DMS153 (cell line): ENCODE measurements at places on chromosomes 7 and 10.
A peak's percentile ranks its signal among the peaks of the same experiment; 100 is the strongest.

GRCh38 chr10:99779335-99779734, 3.1 kb upstream of the ABCC2 start:
- peak; percentile 5 for DNase-seq

- DNase-seq, result no peak
Observed at GRCh38 chr7:38870147-38870546, 38.8 kb downstream of the VPS41 start.

DNA sequence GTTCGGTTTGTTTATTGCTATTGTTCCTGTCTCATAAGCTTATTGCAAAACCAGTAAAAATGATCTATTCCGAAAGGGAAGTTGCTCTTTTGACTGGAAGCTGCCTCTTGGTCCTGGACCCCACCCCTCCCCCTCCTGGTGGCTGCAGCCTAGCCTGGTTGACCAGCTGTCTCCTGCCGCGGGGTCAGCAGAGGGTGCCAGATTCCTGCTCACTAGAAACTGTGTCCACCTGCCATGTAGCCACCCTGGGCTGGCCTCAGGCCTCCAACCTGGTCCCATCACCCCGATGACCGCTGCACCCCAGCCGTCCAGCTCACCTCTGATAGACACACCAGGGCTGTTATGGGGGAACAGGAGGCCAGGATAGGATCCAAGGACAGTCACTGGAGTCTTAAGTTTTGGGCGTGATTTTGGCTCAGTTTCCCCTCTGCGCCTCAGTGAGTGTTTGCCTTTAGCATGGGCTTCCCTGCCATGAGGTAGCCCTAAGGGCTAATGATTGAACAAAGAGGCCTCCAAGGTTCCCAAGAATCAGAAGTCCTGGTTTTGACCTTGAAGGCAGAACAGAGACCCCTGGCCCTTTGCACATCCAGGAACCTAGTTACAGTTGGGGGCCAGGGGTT, 32.9 kb upstream of the SLF2 start:
- DNase-seq, result no peak

DNA sequence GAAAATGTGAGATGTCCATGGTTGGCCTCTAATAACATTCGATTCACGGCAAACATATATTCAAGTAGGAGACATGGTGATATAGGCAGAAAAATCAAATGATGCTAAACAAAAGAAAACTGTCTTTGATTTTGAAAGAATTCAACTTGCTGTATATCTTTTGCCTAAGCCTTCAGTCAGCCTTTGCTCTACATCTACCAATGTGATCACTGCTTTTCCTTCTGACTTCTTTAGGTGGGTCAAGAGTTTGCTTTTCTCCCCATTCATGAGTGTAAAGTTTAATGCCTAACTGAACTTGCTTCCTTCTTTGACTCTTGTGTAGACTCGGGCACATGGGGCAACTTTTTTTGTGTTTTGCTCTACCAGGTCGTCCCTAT, 417 bp upstream of the HIF1AN start:
- no peak for DNase-seq

- DNase-seq, result no peak
Observed at GRCh38 chr7:107697321-107698049, 36.9 kb downstream of the SLC26A4 start.

DNA sequence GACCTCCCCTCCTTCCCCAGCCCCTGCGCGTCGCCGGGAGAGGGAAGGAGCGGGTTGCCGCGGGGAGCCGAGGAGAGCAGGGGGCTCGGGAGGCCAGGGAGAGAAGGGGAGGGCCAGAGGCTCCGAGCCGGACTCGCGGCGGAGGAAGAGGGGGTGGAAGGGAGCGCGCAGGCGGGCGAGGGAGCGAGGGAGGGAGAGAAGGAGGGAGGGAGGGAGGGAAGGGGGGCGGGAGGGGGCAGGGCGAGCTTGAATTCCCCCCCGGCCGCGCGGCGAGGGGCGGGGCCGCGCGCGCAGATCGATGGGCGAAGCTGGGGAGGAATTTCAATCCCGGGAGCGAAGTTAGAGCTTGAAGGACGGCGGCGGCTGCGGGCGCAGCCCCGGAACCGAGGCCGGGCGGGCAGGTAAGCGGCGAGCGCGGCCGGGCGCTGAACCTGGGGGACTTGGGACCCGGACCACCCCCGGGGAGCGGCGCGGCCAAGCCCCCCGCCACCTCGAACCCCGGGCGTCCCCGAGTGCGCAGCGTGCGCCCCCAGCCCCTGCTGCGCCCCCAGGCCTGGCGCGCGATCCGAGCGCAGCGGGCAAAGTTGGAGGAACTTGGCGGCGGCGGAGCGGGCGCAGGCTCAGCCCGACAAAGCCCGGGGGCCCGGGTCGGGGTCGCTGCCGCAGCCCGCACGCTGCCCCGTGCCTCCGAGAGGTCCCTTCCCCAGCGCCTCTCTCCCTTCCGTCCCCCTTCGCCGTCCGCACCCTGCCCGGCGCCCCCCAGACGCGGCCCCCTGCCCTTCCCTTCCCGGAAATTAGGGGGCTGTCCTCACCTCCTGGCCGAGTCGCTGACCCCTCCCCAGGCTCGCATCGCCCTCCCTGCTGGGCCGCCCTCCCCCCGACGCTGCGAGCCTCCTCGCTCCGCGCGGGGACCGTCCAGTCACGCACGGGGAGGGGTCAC, at the start of gene ELFN1:
Gene ELFN1 (plus strand): TSS at position 324 of the 940 bp plus-strand sequence. CDS start 74,320 bp downstream, outside the sequence.
- DNase-seq, result peak; percentile 24

DNA sequence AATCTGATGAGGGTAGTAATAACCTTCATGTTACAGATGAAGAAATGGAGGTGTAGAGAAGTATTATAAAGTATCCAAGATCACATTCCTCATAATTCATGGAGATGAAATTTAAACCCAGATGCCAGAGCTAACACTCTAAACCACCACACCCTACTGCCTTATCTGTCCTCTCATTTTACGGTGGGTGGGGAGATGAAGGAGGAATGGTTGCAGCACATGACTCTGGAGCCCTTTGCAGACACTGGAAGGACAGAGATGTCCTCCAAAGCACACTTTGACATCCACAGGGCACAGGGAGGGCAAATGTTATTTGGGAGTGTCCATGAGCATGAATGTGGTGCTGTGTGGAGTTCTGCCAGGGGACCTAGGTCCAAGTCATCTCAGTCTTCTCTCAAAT, 1.1 kb downstream of the PLEKHS1 start:
- DNase-seq, result no peak

- no peak for DNase-seq
Observed at GRCh38 chr7:137755427-137755826, 91.3 kb downstream of the DGKI start.

DNA sequence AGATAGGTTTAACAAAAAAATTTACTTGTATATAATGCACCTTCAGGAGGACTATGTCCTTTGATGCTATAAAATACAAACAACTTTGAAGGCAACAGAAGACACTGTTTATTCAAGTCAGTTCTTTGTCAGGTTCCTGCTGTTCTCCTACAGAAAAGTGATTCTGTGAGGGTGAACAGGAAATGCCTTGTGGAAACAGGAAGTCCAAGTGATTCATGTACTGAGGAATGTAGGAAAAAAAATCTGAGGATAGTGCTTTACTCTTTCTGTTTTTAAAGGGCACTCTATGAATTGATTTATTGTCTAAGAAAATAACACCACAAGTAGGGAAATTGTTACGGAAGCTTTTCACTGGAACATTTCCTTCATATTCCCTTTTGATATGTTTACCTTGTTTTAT, 171.9 kb downstream of the HDAC9 start:
- peak; percentile 3 for DNase-seq
